ENCODE measurements at places on chromosomes 2 and 18.
A peak's percentile ranks its signal among the peaks of the same experiment; 100 is the strongest.

DNA sequence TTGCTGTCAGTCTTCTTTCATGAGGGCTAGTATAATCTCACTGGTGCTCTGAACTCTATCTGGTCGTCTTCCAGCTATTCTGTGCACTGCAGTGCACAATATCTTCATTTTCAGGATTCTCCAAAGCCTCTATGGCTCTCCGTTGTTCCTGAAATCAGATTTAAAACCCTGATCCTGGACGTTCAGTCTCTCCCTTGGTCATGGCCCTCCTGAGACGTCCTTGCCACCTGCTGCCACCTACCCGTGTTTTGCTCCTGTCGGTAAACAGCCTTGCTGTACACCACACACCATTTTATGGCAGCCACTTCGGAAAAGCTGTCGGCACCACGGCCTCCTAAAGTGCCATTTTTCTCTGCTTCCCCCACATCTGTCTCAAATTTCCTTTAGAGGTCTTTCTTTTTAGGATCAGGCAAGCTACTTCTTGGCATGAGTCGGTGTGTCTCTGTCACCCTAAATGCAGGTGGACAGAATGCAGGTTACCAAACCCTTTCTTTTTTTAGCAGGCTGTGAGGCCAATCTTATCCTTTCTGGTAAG lies 170.0 kb downstream of the HRH4 start:
- no peak for DNase-seq

GRCh38 chr18:75592527-75592926 lies 165.0 kb upstream of the SMIM21 start:
- DNase-seq: no peak

- DNase-seq: peak; percentile 14
Observed at GRCh38 chr2:27735263-27735904, 36.1 kb upstream of the MRPL33 start.

DNA sequence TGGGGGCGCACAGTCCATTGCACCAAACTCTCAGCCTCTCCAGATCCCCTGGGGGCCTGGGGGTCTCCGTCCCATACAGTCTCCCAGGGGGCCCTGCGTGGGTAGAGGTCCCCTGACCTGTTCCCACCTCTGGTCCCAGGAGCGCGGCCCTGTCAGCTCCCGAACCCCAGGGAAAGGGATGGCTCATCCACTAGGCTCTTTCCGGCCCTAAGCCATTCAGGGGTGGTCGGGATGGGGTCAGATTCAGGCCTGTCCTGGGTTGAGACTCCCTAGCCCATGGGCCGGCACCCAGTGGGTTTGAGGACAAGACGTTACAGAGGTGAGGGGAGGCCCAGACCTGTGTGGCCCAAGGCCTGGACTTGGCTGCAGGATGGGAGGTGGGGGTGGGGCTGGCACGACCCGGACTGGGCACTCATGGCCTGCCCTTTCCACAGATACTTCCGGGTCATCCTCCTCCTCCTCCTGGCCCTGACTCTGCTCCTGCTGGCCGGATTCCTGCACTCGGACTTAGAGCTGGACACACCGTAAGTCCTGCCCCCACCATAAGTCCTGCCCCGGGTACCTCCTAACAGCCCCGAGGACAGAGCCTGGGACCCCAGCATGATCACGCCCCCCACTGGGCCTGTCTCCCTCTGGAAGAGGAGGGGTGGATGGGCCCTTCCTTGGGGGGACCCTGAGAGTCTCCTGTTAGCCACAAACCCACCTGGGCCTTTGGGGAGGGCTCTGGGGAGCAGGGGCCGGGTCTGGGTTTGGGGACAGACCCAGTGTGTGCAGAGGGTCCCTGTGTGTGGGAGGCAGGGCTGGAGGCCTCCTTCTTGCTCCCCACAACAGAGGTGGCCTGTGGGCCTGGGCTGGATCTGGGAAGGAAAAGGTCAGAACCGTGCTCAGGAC lies 10.1 kb upstream of the NEU4 start:
- no peak for DNase-seq

GRCh38 chr18:68263481-68263880 lies 451.4 kb downstream of the TMX3 start:
- DNase-seq: no peak

GRCh38 chr18:56873441-56874140 lies 222.4 kb downstream of the WDR7 start:
- DNase-seq: no peak

DNA sequence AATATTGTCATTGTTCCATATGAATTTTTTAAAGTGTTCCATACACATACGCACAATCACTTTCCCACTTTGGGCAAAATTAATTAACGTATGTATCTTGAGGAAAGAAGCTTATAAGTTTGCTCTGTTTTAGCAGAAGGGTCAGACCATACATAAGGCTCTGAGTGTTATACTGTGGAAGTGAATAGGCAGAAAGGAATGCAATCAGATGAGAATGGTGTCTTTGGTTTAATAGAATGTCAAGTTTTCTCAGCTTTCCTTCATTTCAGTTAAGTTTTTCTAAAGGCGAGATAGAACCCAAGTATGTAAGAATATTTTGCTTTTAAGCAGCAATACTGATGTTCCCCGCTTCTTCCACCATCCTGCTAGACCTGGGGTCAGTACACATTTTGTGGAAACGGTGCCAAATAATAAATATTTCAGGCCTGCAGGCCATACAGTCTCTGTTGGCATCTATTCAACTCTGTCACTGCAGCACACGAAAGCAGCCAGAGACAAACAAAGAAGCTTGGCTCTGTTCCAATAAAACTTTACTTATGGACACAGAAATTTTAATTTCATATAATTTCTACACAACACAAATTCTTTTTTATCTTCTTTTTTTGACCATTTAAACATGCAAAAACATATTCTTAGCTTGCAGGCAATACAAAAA lies 100.6 kb downstream of the UPP2 start:
- DNase-seq: no peak

GRCh38 chr18:52183107-52183506 lies 156.9 kb upstream of the DCC start:
- no peak for DNase-seq

DNA sequence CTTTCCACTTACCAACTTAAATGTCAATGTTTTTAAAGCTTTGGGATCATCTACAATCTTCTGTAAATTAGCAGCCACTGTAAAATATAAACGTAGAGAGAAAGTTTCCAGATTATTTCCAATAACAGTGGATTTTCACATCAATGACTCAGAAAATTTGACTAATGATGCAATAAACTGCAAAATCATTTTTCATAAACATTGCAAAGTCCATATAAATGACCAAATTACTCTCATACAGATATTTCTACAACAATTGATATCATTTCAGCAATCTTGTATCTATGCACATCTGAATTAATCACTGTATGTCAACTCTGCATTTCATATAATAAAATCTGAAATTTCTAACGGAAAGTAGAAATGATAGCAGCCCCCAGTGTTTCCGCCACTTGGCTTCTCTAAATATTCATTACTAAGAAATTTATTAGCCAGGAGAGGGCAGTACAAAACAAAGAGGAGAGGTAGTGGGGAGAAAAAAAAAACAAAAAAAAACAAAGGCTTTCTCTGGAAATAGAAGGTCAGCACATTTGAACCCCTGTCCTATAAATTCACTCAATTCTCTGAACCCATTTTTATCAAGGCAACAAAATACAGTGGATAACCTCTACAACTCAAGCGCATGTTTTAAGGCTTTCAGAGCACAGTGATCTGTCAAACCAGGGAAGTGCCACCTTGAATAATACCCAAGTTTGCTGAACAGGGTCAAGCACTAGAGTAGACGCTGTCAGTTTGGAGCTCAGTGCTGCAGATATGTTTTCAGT lies 282.6 kb downstream of the STK39 start:
- no peak for DNase-seq

DNA sequence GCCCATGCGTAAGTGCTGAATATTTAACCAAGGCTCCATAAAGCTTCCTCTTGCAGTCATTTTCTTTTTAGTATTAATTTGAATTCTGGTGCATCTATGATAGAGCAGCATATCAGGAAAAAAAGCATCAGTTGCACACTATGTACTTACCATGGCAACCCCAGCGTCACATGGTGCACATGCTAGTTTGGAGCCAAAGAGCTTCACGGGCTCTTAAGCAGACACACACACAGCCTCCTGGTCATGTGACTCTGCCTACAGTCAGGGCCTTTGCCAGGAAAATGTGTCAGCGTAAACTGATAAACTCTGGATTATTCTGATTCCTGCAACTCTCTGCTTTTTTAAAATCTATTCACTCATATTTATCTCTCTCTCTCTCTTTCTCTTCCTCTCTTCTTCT lies 30.2 kb downstream of the NYAP2 start:
- DNase-seq: no peak

DNA sequence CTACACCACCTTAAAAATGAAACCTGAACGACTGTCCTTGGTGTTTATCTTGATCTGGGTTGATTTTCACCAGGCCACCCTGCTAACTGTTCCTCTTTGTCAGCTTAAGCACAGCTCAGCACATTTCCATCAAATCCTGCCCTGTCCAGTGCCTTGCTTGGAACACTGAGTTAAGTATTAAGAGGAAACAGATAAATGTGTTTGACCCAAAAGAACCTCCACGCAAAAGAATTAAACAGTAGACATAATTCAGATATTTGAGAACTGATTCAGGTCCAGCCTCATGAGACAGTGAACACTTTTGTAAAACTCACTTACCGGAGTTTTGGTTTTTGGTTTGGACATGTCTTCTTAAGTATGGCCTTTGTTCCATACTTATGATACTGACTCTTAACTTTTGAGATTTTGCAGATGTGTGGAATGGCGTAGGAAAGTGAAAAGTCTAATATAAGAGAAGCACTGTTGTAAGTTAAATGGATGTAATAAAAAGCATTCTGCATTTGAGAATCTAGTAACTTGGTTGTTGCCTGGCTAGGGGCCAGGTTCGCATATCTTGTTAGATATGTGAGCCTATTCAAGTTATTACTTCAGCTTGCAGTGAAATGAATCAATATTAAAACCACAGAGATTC lies 88.9 kb upstream of the SERPINE2 start:
- DNase-seq: no peak

DNA sequence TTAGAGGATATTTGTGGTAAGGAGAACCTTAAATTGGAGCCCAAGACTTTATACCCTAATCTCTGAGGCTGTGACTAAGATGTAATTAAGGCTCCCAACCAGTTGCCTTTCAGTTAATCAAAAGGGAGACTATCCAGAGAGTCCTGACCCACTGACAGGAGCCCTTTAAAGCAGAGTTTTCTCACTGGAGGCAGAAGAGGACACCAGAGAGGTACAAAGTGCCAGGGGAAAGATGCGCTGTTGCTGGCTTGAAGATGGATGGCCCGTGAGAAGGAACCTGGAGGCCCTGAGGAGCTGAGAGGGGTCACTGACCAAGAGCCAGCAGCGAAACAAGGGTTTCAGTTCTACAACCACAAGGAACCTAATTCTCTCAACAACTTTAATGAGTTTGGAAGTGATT lies 137.3 kb downstream of the TMEM131 start:
- no peak for DNase-seq

DNA sequence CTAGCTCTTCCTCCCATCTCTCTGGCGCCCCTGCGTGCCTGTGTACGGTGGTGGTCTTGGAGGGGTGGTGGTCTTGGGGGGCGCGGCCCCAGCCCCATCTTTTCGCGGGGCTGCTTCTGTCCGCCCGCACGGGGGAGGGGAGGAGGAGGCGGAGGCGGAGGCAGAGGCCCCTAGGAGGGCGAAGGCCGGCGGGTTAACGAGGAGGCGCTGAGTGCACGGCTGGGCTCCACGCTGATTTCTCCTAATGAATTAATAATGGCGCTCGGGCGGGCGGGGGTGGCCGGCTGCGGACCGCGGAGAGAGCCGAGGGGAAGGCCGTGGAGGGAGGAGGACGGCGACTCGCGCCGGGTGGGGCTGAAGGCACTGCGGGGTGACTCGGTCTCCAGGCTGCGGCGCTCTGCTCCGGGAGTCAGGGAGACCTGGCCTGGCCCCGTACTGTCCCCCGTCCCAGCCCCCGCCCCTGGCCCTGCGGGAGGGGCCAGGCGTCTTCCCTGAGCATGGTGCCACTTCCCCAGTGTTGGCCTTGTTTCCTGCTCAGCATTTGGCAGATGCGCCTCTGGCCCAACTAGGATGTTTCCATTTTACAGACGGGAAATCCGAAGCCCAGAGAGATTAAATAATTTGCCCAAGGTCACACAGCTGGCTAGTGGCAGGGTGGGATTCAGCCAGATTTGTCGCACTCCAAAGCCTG lies 6.0 kb downstream of the GAREM2 start:
- no peak for DNase-seq

GRCh38 chr18:13051950-13052349 lies 60.8 kb downstream of the CEP192 start:
- no peak for DNase-seq

DNA sequence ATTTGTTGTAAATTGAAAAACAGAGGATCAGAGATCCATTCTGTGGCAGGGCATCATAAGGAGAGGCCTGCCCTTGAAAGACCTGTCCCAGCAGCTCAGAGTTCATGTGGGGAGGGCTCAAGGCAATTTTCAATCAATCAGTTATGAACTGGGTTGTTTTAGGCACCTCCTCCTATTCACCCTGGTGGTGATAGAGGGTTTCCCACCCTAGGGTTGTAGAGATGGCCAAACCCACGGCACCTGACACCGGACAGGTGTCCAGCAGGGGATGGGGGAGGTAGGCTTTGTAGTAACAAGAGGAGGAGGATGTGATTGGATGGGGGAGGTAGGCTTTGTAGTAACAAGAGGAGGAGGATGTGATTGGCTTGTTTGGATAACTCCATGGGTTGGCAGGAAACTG lies 205.7 kb downstream of the SOCS6 start:
- DNase-seq: no peak

- no peak for DNase-seq
Observed at GRCh38 chr2:228446734-228447133, 265.2 kb upstream of the SPHKAP start.

DNA sequence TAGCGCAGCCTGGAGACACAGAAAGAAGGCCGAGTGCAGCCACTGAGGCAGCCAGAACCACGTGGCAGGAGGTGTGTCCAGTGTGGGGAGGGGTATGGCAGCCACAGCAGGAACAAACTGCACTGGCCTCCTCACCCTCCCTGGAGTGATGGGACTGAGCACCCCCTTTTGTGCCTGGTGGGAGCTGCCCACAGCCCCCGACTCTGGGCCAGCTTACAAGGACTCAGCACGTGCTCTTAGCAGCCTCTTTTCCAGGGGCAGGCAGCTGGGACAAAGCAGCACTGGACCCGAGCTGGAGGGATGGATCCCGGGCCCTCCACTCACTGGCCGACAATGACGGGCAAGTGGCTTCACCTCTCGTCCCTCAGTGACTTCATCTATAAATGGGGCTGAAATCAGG lies 5.2 kb upstream of the KLF11 start:
- no peak for DNase-seq

DNA sequence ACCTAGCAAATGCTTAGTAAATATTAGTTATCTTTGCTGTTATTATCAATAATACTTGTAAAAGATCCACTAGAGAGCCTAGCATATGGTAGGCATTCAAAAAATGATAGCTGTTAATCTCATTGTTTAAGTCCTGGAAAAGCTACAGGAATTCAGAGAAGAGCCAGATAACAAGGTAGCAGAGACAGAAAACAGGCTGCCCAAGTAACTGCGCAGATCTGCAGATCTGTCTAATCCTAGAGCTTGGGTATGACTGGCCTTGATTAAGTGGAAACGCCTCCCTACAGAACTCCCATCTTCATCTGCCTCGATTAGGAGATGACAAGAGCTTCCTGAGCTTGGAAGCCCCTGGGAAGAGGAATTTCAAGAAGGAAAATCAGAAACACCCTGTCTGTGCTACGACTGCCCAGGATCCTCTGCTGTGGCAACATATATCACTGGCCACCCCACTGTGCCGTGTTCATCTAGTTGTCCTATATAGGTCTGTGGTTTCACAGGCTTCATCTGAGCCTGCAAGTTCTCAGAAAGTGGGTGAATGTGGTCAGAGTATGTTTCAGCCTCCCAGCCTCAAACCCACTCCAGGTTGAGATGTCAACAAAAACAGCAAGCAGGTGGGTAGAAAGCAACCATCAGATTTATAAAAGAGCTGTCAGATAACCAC lies 151.5 kb upstream of the PKDCC start:
- no peak for DNase-seq
